Activated CD4-positive, alpha-beta T cell treated with anti-CD3 and anti-CD28 coated beads, Interleukin-2, amount 50 U/mL, for 4 hours (primary cell): ENCODE measurements at places on chromosomes 7 and 10.

- no peak for DNase-seq
Measured at GRCh38 chr7:101232141-101232850, 5.3 kb downstream of the CLDN15 start.

- no peak for DNase-seq
Measured at GRCh38 chr7:5477723-5478531, 54.3 kb upstream of the TNRC18 start.

- DNase-seq, result no peak
Measured at GRCh38 chr10:23981520-23982309, 227.2 kb upstream of the KIAA1217 start.

DNA sequence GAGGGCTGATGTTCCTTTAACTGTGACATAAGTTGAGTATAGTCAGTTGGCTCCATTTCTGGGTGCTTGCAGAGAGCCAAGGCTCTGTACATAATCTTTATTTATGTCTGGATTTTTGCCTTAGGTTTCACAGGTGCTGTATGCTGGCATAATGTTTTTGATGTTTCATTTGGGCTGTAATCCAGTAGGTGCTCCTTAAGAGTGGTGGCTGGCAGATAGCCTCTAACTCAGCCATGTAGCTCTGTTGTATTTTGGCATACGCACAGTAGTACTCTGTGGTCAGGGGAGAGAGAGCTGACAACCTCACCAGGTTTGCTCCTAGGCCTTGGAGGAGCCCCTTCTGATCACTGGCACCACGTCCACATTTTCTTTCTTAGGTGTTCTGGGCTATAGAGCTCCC, 61.1 kb downstream of the RNF133 start:
- no peak for DNase-seq

GRCh38 chr7:159153511-159153910, 8.8 kb upstream of the VIPR2 start:
- DNase-seq, result no peak

- no peak for DNase-seq
Measured at GRCh38 chr7:98294798-98295382, 13.4 kb downstream of the BRI3 start.

DNA sequence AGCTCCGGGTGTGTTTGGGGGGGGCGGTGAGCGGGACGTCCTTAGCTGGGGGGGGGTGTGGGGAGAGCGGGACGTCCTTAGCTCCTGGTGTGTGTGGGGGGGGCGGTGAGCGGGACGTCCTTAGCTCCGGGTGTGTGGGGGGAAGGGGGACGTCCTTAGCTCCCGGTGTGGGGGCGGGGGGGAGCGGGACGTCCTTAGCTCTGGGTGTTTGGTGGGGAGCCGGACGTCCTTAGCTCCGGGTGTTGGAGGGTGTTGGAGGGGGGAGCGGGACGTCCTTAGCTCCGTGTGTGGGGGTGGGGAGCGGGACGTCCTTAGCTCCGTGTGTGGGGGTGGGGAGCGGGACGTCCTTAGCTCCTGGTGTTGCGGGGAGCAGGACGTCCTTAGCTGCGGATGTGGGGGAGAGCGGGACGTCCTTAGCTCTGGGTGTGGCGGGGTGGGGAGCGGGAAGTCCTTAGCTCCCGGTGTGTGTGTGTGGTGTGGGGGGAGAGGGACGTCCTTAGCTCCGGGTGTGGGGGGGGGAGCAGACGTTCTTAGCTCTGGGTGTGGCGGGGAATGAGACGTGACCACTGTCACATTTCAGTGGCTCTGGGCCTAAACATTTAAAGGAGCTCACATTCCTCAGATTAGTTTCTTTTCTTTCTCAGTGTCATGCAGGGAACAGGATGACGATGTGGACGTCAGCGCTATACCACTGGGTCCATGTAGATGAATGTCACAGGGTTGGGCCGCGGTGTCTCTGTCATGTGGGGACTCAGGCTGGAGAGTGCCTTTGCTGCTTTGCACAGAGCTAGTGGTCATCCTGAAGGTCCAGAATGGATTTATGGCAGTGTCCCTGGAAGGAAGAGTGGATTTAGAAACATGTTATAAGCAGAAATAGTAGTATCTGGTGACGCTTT, 7.5 kb downstream of the DYNC2I1 start:
- DNase-seq, result peak; percentile 9

DNA sequence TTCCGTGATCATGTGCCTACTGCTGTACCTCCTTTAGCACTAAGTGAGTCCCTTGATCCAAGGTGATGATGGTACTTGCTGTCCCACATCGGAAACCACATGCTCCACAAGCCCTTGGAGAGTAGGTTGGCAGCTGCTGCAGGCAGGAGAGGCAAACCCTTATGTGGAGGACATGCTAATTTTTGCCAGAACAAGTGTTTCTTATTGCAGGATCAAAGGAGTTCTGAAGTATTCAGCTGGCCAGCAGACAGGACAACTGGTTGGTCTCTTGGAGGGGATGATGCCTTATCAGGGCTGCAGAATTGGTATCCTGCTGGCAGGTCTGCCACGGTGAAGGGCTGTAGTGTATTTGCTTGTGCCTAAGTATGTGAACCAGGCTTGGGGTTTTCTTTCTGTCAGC, 36.8 kb downstream of the NACAD start:
- no peak for DNase-seq

DNA sequence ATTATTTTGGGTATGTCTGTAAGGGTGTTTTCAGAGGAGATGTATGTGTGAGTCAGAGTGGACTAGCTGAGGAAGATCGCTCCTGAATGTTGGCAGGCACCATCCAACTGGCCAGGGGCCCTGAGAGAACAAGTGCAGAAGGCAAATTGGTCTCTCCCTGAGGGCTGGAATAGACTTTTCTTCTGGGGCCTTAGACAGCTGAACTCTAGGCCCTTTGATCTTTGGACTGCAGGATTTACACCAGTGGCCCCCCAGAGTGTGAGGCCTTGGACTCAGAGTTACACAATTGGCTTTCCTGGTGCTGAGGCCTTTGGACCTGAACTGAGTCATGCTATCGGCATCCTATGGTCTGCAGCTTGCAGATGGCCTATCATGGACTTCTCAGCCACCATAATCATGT, 217.2 kb downstream of the REEP3 start:
- DNase-seq, result no peak

- DNase-seq, result no peak
Measured at GRCh38 chr7:41183741-41184140, 519.1 kb downstream of the INHBA start.

- DNase-seq, result no peak
Measured at GRCh38 chr10:125565046-125565445, 117.9 kb downstream of the TEX36 start.

GRCh38 chr7:104936546-104936945, 77.5 kb upstream of the KMT2E start:
- no peak for DNase-seq

- DNase-seq, result no peak
Measured at GRCh38 chr7:115116773-115117715, 195.2 kb downstream of the MDFIC start.

DNA sequence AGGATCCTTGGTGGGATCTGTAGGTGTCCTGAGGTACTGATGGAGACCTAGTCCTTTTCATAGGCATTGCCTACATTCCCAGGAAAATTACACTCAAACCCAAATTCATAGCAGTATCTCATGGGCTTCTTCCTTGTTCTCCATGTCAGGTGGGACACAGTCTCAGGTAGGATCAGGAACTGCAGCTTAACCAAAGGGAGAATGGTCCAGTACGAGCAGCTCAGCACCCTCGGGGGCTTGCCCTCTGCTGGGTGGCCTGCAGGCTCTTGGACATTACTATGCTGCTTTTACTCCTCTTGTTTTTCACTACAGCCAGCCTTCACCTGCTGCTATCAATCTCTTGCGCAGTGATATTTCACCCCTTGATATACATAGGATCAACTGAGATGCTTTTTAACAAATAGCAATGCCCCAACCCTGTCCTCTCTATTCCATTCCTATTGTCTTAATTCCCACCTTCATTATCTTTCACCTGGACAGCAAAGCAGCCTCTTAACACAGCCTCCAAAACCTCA, 28.6 kb downstream of the PLA2G12B start:
- no peak for DNase-seq

DNA sequence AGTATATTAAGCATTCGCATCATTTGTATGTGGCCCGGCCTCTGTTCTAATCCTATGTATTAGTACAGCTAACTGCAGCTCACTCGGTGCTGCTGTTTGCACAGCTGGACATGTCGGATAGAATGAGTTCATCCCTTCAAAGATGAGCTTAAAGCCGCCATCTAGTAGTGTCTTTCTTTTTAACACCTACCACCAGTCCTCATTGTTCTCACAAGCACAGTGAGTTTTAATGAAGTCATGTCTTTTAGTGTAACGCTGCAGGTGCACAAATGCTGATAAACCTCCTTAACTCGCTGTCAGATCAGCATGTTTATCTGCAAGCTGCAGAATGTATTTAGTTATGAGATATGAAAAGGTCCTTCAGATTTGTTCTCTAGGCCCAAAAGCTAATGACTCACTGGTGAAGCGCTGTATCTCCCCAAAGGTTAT, 247.5 kb downstream of the MTERF1 start:
- DNase-seq, result no peak

- no peak for DNase-seq
Measured at GRCh38 chr7:112437072-112437471, 13.2 kb upstream of the IFRD1 start.
